Calu3 (cell line): ENCODE measurements at places on chromosomes 12 and 14. TPM values are rescaled to one million over a fixed set of nuclear protein-coding genes. Genes with fewer than 3 reads are reported as not detected.

TRIM9 gene
- 1.6 TPM in 2 replicates for total RNA-seq

HOXC13 gene
- not detected in 2 replicates for total RNA-seq

C12orf54 gene
- total RNA-seq = not detected in 2 replicates

FZD10 gene
- not detected in 2 replicates for total RNA-seq

GALNT6 gene
- 34.0 and 45.3 TPM in 2 replicates for total RNA-seq

GRCh38 chr14:96158735-96159134 is 45.9 kb upstream of the BDKRB2 start:
- DNase-seq = no peak

DNA sequence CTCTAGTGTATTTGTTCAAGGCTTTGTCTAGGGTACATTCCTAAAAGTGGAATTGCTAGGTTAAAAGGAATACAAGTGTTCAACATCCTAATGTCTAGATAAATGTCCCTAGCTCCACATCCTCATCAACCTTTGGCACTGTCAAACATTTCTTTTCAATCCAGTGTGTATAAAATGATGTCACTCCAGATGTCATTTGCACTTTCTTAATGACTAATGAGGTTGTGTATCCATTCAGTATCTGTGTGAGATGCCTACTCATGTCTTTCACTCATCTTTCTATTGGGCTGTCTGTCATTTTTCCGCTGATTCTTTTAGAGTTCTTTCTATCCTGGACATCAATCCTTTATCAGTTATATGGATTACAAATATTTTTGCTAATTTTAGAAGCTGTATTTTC is 43.3 kb downstream of the ARMH4 start:
- DNase-seq = no peak

GRCh38 chr14:61472011-61472672 is 150.8 kb downstream of the PRKCH start:
- peak; percentile 29 for DNase-seq
